Stimulated activated CD4-positive, alpha-beta T cell treated with anti-CD3 and anti-CD28 coated beads, Interleukin-1b, Interleukin-23, amount 100 ng/mL, for 48 hours (primary cell): ENCODE measurements at places on chromosomes 5 and 9.

DNA sequence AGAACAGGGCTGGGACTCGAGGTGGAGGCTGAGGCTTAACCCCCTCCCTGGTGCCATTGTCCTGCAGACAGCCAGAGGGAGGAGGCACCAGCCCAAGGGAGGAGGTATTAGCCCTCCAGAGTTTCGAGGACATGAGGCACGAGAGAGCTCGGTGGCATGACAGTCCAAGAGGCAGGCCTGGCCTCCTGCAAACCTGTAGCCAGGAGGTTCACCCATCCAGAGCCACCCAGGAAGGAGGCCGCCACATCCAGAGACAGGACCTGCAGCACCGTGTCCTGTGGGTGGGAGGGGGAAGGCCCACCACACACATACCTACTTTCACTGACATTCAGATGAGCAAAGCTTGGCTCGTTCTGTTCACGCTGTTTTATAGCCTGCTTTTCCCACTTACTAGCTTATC, 75.2 kb upstream of the ADAMTS2 start:
- DNase-seq, result no peak

GRCh38 chr5:120088836-120089235, 375.3 kb upstream of the PRR16 start:
- DNase-seq, result no peak

GRCh38 chr5:144644317-144644716, 473.6 kb downstream of the KCTD16 start:
- no peak for DNase-seq

DNA sequence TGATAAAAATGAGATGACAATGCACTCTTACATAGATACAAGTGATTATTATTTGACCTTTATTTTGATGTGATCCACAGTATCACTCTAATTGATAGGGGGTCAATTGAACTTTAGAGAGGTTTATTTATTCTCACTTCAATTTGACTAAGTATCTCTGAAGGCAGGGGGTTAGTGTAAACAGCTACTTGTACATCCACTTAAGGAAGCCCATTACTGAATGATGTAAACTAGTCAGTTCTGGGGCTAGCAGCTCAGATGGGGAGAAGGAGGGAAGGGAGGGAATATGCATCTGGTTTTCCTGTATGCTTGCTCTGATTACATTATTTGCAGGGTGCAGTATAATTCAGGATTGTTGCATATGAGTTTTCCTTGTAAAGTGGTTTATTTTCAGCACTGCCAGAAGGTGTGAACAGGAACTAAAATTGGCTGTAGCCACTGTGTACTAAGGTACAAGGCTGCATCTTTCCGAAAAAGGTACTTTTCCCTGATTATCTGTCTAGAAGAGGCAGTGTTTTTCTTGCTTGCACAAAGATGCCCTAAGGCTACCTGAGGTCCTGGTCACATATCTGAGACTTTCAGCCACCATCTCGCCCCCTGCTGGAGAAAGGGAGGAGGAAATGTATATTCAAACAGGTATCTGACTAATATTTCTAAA, 51.2 kb downstream of the MRPS27 start:
- peak; percentile 17 for DNase-seq

- DNase-seq, result no peak
Observed at GRCh38 chr5:147904110-147904509, 2.2 kb downstream of the C5orf46 start.

- no peak for DNase-seq
Observed at GRCh38 chr9:113649054-113649453, 185.5 kb downstream of the RGS3 start.

GRCh38 chr5:88665750-88666215, 217.2 kb downstream of the MEF2C start:
- DNase-seq, result no peak

DNA sequence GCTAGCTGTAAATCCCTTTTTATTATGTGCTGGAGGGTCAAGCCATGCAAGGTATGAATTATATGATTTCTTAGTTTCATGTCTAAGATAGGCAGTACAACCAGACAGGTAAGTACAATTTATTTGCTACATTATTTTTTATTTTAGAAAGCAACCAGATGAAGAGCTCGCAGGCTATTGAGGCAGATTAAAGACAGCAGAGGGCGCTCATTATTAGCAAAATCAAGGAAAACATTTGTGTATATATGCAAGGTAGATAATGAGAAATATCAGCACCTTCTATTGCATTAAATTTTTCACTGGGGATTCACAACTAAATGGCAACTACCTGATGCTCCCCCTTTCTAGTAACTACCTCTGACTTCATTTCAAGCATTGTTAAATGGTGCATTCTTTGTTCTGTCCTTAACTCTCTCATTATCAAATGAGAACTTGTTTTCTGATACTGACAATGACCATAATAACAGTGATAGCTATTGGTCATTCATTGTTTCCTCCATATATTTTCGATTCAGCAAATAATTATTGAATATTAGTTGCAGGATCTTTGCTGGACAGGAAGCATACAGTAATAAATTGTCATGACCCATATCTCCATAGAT, 8.6 kb downstream of the SCGB3A2 start:
- no peak for DNase-seq

GRCh38 chr5:180803181-180804128, 849 bp upstream of the MGAT1 start:
- DNase-seq, result peak; percentile 91

- DNase-seq, result no peak
Observed at GRCh38 chr5:127934791-127935256, 148.7 kb upstream of the SLC12A2 start.

- no peak for DNase-seq
Observed at GRCh38 chr5:22504411-22504810, 348.7 kb downstream of the CDH12 start.

DNA sequence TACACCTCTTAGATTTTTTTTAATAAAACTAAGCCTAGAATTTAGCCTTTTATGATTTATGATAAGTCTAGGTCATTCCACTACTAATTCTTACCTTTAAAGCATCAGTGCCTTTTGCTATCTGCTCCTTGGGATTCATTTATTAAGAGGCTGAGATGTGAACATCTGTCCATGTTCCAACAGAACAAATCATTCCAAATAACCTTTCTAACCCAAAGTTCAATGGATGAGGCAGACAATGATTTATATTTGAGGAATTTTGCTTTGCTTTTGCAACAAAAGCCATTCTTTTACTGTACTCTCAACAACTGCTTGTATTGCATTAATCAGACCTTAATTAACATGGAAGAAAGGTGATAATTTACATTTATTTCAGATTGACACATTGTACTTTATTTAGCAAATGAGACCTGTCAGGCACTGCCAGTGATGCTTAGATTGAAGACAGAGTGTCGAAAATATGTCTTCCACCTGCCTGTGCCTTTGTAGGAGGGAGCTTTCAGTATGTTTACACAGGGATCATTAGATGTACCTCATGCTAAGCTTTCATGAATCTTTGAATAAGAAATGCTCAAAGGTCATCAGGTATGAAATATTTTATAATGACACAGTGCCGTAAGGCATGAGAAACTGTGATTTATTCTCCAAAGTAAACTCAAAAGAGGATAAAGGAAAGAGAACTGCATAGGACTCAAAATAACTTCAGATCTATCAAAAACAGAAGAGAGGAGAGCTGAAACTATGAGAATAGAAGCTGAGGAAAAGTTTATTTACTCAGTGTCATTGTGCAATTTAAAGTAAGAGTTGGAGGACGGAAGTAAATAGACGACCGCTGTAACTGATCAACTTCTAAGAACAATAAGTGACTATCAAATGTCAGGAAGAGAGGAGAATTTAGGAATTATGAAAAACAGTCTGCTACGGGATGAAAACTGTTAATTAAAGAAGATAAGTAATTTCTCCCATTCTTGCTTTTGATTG, 36.7 kb upstream of the IZUMO3 start:
- DNase-seq, result no peak

- DNase-seq, result no peak
Observed at GRCh38 chr9:136232969-136233368, 12.6 kb downstream of the QSOX2 start.

- DNase-seq, result no peak
Observed at GRCh38 chr5:62506659-62507460, 71.8 kb upstream of the LRRC70 start.

DNA sequence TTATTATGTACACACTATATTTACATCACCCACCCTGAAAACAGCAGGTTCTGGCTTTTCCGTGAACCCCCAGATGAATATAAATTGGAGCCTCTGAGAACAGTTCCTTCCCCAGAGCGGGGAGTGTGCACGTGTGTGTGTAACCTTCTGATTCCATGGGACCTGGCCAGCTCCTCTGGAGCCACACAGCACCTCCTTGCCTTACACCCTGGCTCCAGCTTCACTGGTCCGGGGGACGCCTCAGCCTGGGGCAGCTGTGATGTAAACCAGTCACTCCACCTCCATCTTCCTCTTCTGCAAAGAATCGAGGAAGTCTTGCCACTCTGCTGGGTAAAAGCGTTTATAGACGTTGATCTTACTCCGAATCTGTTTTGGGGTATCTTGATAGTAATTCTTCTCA, 4.4 kb downstream of the NOP16 start:
- DNase-seq, result no peak

- no peak for DNase-seq
Observed at GRCh38 chr5:73338256-73339050, 110.1 kb downstream of the FOXD1 start.

GRCh38 chr5:52864884-52865283, 77.2 kb downstream of the ITGA1 start:
- no peak for DNase-seq

DNA sequence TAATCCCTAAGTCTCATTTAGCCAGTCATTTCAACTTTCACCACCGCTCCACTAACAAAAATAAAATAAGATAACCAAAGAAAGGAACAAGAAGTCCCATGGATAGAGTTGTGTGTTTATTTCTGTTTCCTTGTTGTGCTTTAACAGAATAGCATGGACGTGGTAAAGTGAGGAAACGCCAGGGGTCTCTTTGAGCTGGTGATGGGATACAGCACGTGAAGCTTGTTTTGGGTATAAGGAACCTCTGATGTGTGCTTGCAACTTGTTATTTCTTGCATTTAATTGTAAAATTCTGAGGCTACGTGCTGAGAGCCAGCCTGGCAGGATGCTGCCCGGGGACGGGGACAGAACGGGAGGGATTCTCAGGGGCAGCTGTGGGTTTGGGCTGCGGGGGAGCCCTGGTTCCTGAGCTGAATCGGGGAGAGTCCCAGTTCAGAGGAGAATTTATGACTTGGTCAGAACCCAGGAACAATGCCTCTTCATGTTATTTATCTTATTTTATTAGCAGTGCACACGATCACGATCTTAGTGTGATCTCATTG, 63.4 kb downstream of the ANKRD33B start:
- no peak for DNase-seq

DNA sequence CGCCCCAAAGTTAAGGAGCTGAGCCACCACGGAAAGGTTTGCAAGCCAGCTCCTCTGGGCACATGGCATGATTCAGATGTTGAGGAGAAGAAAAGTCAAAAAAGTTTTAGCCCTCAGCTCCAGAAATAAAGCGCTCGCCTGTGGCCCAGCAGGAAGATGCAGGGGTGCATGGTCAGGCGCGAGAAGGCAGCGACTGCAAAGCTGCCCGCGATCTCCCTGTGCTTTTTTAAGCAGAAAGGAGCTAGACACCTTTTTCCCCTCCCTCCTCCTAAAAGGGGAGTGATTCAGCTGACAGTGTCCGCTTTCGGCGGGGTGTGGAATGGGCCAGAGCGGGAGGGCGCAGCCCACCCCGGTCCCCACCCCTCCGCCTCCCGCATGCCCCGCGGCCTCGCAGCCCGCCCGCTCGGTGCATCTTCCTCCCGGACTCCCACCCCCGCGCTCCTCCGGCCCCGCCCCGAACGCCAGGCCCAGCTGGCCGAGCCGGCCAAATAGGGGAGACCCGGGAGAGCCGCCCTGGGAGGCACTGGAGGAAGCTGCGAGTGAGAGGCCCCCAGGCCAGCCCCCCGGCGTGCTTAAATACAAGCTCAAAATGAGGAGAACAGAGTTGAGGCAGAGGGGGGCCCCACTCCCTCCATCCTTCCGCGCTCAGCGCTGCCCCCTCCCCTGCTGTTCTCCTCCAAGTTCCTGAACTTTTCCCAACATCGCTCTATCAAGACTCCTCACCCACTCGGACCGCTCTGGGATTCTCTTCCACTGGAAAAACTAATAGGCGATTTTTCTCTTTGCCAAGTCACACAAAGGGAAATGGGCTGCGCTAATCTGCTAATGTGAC, at the start of gene ADAMTS12:
Gene ADAMTS12, minus strand, starts transcription at position 203 of the 832 bp plus-strand sequence. Its CDS starts 134 bp downstream, at position 69.
- DNase-seq, result no peak

DNA sequence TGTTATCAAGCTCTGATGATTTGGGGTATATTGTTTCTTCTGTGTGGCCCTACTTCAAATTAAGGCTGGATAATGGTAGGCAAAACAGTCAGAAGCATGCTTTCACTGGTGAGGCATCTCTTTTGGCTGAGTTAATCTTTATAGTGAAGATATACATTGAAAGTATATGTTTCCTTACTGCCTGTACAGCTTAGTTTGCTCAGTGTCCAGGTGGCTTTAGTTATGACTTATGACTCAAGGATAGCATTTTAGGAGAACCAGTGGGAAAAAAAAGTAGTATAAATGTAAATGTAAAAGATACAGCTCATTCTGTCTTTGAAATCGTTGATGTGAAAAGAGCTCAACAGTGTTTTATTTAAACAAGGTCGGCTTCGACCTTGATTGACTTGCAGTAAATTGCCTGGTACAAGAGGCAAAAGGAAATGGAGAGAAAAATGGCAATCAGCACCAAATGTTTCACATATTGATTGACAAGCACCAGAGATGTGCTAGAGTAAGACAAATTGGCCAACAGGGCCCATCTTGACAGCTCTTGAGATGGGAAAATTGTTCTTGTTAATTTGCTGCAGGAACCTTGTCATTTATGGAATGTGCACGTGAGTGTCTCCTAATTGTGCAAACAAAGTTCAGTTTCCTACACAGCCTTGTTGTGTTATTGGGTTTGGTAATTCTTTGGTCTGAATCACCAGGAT, 447.4 kb upstream of the WWC1 start:
- DNase-seq, result no peak

GRCh38 chr9:89839449-89839848, 234.6 kb downstream of the GADD45G start:
- DNase-seq, result no peak

GRCh38 chr5:116395226-116395625, 179.4 kb downstream of the SEMA6A start:
- DNase-seq, result no peak
